ENCODE measurements at places on chromosomes 3 and 15. TPM values are rescaled to one million over a fixed set of nuclear protein-coding genes. Genes with fewer than 3 reads are reported as not detected.

- no peak for DNase-seq
These were observed 133.6 kb downstream of the UACA start for GRCh38 chr15:70629735-70630273.

DNA sequence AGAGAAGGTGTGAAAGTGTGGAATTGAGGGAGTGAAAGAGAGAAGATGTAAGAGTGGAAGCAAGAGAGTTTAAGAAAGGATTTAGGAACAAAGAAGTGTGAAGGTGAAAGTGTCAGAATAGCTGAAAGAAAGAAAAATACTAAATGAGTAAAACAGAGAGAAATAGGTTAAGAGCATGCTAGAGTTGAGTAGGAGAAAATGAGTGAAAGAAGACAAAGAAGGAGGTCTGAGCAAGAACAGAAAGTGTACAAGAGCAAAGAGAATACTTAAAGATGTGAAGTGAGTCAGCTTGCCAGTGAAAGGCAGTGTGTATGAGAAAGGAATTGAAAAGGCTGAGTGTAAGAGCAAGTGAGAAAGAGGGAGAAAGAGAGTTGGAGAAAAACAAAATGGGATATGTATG, 348.8 kb upstream of the BCHE start:
- no peak for DNase-seq

GRCh38 chr3:50604110-50604621, 7.4 kb downstream of the CISH start:
- DNase-seq = no peak

The ITIH4 gene
- total RNA-seq = 0.78 TPM

The MYLK gene
- total RNA-seq = 15.5 TPM
